ENCODE measurements at places on chromosomes 7 and 10.

GRCh38 chr7:123622660-123623386 lies 21.2 kb downstream of the ASB15 start:
- no peak for DNase-seq

DNA sequence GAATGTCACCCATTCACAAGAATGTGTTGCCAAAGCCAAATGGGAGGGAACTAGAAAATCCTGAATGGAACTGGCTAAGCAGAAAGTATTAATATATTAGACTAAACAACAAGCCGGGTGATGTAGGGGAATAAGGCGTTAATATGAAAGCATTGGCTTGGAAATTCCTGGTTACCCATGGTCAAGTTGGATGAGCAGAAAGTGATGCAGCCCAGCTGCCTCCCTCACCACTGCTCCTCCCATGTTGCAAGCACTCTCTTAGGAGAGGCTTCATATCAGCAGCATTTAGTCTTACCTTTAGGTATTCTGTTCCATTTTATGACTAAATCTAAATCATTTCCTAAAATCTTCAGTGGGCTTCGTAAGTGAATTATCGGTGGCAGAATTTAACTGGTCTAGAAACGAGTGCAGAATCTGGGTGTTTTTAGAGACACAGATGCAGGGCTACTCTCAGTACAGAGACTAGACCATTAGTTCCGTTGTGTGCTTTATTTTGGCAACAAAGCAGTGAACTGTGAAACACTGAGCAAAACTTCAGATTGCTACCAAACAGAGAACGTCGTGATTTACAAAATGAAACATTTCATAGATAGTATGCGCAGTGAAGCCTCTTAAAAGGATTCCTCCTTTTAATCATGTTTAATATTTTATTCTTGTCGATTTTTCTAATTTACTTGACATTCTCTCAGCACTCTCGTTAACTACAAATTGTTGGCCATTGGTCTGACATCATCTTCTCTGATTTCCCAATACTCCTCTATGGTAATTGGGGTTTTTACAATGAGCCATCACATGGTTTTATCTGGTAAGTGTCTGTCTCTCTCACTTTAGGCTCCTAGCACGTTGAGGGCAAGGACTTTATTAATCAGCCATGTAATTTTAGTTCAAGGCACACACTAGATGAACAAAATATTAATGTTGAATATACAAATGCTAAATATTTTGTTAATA lies 22.0 kb upstream of the HGF start:
- no peak for DNase-seq

DNA sequence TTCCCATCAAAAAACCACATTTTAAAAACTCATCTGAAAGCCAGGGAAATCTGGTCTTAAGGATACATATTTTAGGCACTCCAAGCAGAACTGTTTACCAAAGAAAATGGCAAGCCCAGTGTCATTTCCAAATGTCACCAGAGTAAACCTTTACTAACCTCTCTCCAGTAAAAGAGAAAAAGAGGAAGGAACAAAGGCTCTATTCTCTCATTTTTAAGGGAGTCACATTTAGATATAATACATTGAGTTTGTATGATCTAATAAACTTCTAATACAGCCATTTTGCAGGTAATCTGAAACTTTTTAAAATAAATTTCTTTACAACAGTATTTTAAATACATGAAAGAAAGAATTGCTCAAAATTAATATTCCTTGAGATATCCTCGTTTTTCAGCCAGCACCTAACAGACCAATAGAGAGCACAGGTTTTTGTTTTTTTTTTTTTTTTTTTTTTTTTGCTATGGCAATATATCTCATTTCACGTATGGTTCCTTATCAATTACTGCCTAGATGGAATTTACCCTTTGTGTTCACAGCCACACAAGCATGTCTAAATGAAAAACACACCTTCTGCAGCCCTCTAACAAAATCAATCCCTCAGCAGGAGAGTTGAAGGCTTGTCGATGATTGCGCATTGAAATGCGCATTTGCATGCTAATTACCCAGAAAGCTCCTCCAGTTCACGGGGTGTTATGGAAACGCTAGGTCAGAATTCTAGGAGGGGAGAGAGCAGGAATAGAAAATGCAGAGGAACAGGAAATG lies 39.8 kb upstream of the MSRB2 start:
- DNase-seq: no peak

DNA sequence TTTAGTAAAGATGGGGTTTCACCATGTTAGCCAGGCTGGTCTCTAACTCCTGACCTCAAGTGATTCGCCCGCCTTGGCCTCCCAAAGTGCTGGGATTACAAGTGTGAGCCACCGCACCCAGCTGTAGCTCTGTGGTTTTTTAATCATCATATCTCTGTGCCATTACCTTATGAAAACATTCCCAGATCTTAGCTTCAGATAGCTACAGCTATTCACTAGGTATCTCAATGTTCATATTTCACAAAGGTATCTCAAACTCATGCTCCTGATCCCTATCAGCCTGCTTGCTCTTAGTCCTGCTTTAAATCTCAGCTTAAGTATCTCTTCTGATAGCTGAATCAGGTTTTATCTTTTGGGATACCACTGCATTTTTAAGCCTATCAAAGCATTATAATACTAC lies 74.8 kb downstream of the CDK13 start:
- no peak for DNase-seq

DNA sequence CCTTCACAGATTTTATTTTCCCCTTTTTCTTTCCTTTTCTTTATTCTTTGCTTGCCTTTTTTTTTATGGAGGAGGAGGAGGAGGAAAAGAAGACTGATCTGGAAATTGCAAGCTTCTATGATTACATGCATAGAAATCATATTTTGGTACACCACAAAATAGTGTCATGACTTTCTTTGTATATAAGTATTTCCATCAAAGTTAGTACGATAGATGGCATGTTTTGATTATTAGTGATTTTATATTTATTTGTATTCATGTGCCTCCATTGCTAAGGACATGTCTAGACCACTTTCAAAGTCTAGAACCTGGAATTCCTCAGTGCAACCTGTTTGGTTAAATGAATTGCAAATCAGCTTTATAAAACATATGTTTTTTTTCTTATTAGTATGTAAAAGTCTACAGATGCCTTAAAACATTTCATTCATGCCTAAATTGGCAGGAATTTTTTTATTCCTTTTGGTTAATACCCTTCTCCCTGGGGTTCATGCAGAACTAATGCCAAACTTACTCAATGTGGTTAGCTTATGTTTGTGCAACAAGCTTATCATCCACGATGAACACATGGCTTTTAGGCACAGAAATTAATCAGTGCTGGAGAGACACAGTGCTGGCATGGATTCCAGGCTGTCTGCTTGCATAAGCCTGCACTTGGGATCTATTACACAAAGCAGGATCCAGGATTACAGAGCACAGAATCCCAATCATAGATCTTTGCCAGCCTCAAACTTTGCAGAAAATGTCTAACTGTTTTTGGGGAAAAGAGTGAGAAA lies 213.1 kb downstream of the CHRM2 start:
- DNase-seq: no peak

GRCh38 chr7:44634839-44635591 lies 28.6 kb downstream of the OGDH start:
- no peak for DNase-seq

- no peak for DNase-seq
Observed at GRCh38 chr7:42217053-42217452, 20.0 kb downstream of the GLI3 start.

DNA sequence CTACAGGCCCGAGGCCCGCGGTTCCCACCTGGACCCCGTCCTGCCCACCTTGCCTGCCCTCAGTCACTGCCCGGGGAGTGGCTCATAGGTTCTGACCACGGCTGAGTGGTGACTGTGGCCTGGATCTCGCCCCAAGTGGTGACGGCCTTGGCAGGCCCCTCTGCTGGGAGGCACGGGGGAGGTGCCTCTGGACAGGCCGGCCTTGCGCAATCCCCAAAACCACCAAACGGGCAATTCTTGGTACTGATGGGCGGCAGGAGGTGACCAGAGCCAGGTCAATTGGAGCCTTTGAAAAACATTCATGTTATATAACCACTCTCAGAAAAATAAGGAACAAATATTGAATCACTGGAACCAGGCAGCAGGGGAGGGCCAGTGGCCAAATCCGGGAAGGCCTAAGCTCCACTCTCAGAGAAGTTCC lies 83.4 kb downstream of the PRKAG2 start:
- no peak for DNase-seq

DNA sequence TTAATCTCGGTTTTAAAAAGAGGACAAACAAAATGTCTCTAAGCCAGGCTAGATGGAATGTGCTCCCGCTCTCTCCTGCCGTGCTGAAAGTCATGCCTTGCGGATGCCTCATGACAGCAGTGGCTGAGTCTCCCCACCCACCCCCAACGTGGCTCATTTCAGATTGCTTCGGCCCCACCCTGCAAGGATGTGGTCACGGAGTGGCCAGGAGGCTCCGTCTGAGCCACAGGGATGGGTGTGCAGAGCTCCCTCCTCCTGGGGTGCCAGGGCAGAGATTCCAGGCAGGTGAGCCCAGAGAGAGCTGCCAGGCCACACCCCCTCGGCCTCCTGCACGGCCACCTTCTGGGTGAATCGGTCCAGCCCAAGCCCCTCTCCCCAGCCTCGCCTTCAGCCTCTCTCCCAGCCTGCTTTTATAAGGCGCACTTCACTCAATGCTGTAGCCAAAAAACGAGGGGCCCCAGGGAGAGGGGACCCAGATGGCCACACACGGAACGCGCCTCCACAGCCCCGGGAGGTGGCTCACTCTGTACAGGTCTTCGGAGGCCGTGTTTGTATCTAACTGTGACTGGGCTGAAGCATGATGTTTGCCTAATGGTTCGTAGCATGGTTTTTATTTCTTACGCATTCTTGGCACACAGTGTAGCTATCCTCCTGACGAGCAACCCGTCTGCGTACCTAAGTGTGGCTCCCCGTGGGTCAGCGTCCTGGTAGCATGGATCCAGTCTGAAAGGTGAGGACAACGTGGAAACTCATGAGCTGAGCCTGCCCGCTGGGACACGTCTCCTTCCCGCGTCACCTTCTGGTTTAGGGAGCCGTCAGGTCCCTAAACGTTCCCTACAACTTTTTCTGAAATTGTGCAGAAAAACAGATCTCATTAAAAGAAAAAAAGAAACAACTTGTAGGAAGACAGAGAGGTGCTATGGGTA lies 413.8 kb upstream of the FOXK1 start:
- no peak for DNase-seq

DNA sequence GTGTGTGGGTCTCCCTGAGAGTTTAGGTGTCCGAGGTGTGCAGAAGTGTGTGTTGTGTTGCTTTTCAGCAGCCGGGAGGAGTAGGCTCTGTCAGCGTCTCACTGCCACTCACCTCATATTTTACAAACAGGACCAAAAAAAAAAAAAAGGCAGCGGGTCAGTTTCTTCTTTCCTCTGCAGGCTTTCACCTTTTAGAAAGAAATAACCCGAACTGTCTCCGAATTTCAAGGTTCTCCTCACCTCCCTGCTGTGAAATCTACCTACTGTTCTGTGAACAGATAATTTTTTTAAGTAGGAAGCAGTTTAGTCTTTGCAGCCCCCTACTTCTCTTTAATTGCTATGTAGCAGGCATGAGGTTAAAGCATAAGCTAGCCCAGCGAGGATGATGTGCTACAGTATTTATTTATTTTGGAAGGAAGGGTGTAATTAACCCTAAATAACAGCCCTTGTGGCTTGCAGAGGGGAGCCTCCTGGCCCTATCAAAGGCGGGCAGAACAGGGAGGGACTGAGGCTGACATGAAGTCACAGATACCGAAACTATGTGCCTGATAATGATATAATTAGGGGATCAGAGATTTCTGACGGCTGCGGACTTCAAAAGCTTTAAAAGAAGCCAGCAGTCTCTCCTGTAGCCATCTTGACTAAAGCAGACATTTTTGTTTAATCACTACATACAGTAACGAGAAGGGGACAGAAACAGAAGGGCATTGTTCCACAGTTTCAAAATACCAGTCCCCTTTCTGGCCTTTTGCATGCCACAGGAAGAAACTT lies 1.6 kb downstream of the BAMBI start:
- DNase-seq: no peak

- no peak for DNase-seq
Observed at GRCh38 chr7:103391976-103392375, 44.5 kb downstream of the PSMC2 start.

DNA sequence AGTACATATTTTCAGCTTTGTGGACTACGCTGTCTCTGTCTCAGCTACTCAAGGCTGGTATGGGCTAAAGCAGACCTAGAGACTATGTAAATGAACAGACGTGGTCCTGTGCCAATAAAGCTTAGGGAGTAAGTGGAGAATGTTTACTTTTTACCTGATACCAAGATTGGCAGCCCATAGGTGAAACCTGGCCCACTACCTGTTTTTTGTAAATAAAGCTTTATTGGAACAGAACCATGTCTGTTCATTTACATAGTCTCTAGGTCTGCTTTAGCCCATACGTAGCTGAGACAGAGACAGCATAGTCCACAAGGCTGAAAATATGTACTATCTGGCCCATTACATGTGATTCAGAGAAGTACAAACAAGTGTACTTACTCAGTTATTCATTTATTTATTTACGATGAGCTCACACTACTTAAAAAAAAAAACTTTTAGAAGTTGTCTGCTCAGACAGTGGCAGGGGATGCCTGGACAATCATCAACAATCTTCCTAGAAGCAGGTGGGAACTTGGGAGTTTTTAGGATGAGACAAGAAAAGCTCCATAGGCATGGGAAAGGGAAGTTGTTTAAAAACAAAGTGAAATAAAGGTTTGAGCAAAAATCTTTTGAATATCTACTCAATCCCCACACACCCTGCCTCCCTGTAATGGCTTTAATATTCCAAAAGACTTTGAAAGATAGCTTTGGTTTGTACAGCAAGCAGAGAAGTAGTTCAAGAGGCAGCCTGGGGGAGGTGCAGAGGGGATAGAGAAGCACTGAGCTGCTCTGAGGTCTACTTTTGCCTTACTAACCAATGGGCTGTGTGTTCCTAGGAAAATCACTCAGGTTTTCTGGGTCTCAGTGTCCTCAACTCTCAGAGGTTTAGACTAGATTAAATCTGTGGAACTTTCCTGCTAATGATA lies 114.4 kb upstream of the AFAP1L2 start:
- no peak for DNase-seq

DNA sequence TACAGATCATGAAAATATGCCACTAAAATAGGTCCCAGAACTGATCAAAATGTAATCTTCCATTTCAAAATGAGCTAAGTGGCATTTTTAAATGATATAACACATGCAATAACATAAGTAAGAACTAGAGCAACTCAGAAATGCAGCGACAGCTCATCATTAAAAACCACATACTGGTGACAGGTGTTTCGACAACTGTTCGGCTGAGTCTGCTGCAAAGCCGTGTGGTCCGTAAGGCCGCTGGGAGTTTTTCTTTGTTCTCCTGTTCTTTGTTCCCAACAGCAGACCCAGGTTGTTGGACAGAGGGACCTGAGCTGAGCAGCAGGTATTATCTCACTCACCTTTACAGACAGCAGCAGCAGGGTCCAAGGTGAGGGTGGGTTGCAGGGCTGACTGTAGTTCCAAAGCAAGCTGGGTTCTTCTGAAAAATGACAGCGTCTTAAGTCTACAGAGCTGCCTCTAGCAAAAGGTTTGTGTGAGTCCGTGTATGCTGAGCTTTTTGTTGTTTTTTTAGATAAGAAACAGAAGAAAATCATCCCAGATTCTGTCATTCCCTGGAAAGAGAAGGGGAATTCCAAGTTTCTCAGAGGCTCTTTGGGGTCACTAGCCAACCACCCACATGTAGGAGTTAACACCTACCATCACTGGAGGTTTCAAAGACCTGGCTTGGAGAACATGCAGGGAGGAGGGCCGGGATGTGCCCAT lies 45.4 kb upstream of the MACROH2A2 start:
- no peak for DNase-seq
